RPMI7951 (cell line): ENCODE measurements at places on chromosomes 3 and 15.
A peak's percentile ranks its signal among the peaks of the same experiment; 100 is the strongest.

DNA sequence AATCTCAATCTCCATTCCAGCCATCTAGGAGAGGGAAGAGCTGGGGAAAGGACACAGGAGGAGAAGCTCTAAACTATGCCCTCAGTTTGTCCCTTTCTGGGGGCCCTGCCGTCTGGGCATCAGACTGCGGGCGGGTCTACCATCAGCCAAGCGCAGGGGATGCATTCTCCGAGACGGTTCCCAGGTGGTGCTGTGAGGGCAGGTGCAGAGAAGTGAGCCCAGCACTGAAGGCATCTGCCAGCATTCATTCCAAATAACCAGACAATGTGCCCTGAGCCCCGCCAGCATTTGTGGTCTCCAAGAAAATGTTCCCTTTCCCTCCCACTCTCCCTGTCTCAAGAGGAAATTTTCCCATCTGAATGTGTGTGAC lies 265.7 kb downstream of the XXYLT1 start:
- DNase-seq, result no peak

- peak; percentile 52 for DNase-seq
These were observed 62.2 kb upstream of the CTSH start for GRCh38 chr15:79007066-79007465.

GRCh38 chr3:10683106-10683505 lies 132.9 kb upstream of the SLC6A11 start:
- peak; percentile 48 for DNase-seq

DNA sequence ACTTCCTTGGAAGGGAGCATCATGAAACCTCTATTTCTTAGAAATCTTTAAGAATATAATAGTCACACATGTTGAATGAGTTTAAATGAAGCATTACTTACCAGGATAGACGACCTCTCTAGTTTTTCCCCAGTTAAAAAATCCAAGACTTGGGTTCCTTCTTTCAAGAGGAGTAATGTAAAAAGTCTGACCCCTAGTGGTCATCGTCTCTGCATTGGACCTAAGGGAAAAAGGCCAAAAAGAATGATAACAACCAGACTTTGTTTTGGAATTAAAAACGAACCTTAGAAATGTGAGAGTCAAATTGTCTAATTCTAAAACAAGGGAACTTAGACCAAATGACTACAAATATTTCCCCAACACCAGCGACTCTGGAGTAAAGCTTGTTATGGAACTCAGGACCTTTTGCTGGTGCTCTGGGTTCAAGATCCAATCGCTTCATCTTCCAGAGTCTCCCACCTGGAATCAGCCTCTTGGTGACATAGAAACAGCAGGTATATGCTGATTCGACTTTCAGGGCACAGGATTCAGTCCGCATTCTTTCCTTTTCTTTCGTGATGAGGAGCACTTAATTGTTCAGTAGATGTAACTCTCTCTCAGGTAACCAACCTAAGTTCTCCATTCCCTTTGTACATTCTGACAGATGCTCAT lies 214.8 kb upstream of the TPRG1 start:
- DNase-seq, result peak; percentile 64

DNA sequence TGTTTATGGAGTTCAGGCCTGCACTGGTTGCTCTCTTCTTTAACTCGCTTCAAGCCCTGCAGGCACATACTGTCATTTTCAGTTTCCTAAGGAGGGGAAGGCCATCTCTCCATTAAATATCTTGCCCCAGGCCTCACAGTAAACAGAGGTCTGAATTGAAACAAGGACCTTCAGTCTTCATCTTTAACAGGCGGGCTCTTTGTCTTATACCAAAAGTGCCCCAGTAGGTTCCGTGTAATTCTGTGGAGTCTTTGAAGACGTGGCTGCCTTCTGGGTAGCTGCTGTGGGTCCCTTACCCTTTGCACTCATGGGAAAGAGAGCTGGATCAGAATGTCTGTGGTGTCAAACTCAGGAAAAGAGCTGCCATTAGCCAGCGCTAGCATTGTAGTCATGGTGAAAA lies 161.2 kb downstream of the APBA2 start:
- peak; percentile 54 for DNase-seq

GRCh38 chr3:30294241-30294667 lies 312.1 kb upstream of the TGFBR2 start:
- DNase-seq, result no peak

DNA sequence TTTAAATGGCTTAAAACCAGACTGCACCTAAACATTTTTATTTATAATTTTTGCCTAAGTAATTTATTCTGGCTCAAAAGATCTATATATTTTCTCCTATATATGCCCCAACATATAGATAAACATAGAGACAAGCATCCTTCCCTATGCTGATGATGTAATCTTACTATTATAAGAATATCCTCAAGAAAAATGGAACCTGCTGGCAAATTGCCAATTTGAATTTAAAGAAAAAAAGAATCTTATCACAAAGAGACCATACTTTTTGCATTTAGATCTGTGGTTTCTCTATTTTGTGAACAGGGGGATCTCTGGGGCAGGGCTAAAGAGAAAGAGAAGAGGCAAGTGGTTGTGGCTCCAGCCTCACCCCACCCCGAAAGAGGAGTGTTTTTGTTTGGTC lies 107.2 kb upstream of the CMC1 start:
- no peak for DNase-seq

DNA sequence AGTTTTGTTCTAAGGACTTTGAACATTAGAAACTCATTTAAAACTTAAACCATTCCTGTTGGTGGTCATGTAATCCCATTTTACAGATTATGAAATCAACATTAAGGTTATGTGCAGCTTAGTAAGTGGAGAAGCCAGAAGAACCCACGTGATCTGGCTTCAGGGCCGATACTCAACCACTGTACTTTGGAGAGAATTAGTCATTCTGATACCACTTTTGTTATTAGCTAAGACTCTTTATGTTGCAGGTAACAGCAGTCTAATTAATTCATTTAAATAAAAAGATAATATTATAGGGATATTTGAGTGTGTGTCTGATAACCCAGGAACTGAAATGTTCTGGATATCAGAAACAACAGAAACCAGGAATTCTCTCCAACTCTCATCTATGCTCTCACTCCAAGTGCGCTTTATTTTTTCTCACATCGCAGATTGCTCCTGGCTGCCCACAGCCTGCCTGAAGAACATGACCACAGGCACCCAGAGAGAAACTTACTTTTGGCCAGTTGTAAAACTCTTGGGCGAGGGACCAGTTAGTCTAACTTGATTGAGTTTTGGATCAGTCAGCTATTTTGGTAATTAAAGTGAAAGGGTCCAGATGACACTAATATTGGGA lies 25.2 kb downstream of the UBE2E1 start:
- no peak for DNase-seq

DNA sequence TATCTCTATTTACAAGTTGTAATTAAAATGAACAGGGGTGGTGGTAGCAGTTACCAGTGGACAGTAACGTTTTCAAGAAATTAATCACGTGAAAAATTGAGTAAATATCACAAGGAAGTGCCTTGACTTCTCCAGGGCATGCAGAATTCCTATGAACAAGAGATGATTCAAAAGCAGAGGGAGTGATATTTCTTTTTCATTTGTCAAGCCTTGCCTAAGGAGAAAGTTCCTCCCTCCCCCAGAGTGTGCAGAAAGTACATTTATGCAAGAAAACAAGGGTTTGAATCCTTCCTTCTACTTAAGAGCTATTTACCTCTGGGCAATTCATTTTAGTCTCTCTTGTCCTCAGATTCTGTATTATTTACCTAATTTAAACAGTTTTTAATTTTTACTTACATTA lies 53.3 kb upstream of the ZNF385D start:
- DNase-seq, result no peak

- peak; percentile 40 for DNase-seq
These were observed 61.6 kb upstream of the ETV5 start for GRCh38 chr3:186170516-186170915.
